Endodermal cell (in vitro differentiated cells): ENCODE measurements at places on chromosomes 3 and 15. TPM values are rescaled to one million over a fixed set of nuclear protein-coding genes. Genes with fewer than 3 reads are reported as not detected.

VPS8 gene
- 40.0 and 49.7 TPM in 2 replicates for total RNA-seq

HRG gene
- total RNA-seq, result not detected in 2 replicates

FNDC3B gene
- 107 TPM in 2 replicates for total RNA-seq

SLC2A2 gene
- total RNA-seq, result 0.20 and 0.24 TPM in 2 replicates

FANCD2OS gene
- total RNA-seq, result not detected in 2 replicates

DNA sequence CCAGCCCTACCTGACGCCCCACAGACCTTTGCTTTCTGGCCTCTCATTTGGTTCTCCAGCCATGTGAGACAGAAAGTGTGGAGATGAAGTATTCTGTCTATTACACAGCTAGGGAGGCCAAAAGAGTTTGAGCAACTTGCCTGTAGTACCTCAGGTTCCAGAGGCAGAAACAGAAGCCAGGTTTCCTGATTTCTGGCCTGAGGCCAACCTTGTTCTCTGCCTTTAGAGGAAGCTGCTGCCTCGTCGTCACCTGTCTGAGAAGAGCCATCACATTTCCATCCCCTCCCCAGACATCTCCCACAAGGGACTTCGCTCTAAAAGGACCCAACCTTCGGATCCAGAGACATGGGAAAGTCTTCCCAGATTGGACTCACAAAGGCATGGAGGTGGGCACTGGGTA, 3.8 kb downstream of the IL17RE start:
- H3K27me3 ChIP-seq, result no peaks in the 10 kb centered on the region
- H3K4me1 ChIP-seq, result no peaks in the 10 kb centered on the region
- H3K27ac ChIP-seq, result no peak overlapping the region
- no peak for DNase-seq
- H3K4me3 ChIP-seq, result no peak overlapping the region

GRCh38 chr3:142468456-142468855, 20.6 kb upstream of the XRN1 start:
- no peak overlapping the region for H3K4me3 ChIP-seq
- H3K27ac ChIP-seq, result no peak overlapping the region
- H3K36me3 ChIP-seq, result peaks cover 15% of the 10 kb centered on the region
- no peaks in the 10 kb centered on the region for H3K4me1 ChIP-seq
- H3K27me3 ChIP-seq, result no peaks in the 10 kb centered on the region

DNA sequence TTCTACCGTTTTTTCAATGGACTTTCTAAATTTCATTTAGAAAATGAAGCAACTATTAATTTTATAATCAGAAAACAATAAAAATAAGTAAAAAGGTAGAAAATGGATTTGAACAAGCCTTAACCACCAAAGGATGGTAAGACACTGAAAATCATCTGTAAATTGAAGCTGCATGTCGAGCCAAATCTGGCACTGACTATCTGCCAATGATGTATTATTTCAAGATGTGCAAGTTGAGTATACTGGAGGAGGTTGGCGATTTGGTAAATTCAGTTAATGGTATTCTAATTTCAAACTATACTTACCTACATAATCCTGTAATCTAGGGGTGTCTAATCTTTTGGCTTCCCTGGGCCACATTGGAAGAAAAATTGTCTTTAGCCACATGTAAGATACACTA, 93.5 kb downstream of the FMN1 start:
- no peaks in the 10 kb centered on the region for H3K36me3 ChIP-seq
- H3K4me3 ChIP-seq, result no peak overlapping the region
- H3K27ac ChIP-seq, result no peak overlapping the region
- peaks cover 19% of the 10 kb centered on the region for H3K27me3 ChIP-seq
- no peaks in the 10 kb centered on the region for H3K4me1 ChIP-seq

- H3K4me3 ChIP-seq, result no peak overlapping the region
- H3K4me1 ChIP-seq, result no peaks in the 10 kb centered on the region
- DNase-seq, result no peak
- H3K27ac ChIP-seq, result no peak overlapping the region
- H3K36me3 ChIP-seq, result no peaks in the 10 kb centered on the region
- H3K27me3 ChIP-seq, result no peaks in the 10 kb centered on the region
Measured at GRCh38 chr3:28912120-28912885, 368.6 kb upstream of the RBMS3 start.

- H3K27ac ChIP-seq, result no peak overlapping the region
- DNase-seq, result no peak
- H3K4me3 ChIP-seq, result peak overlapping the region; percentile 92
- no peaks in the 10 kb centered on the region for H3K27me3 ChIP-seq
- H3K36me3 ChIP-seq, result peaks cover 8% of the 10 kb centered on the region
- H3K4me1 ChIP-seq, result no peaks in the 10 kb centered on the region
Measured at GRCh38 chr15:49044766-49045606, 1.3 kb downstream of the SECISBP2L start.

GRCh38 chr3:51684971-51685751, 14.1 kb downstream of the TEX264 start:
- H3K27ac ChIP-seq, result no peak overlapping the region
- no peaks in the 10 kb centered on the region for H3K27me3 ChIP-seq
- no peak overlapping the region for H3K4me3 ChIP-seq
- H3K4me1 ChIP-seq, result no peaks in the 10 kb centered on the region
- H3K36me3 ChIP-seq, result peaks cover 20% of the 10 kb centered on the region
- DNase-seq, result no peak

DNA sequence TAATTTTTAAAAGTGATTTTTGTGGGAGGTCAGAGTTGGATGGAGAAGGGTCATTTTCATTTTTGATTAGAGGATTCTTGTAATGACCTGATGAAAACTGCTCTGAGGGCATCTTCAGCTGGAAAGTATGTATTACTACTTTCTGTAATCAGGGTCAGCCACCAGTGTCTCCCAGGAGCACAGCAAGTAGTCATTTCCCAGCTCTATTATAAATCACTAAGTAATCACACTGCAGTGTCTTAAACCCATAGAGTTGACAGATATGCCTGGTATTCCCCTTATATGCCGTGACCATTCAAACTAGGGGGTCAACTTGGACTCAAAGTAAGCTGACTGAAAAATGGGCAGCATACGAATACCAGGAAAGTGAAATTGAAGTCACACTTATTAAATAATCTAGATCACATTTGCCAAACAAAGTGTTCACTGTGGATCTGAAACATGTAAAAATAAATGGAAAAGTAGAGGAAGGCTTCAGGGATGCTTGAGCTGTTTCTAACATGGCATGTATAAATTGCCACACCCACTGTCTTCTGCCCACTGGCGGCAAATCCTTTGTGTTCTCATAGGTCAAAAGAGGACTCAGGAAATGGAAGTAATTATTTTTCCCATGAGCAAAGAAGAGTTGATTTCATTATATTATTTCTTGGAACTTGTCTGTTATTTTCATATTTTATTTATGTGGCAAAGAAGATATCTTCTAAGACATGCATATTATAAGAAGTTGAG, 105.7 kb downstream of the MBNL1 start:
- H3K36me3 ChIP-seq, result no peaks in the 10 kb centered on the region
- no peaks in the 10 kb centered on the region for H3K4me1 ChIP-seq
- H3K27me3 ChIP-seq, result no peaks in the 10 kb centered on the region
- no peak for DNase-seq

- no peaks in the 10 kb centered on the region for H3K36me3 ChIP-seq
- no peak overlapping the region for H3K4me3 ChIP-seq
- no peaks in the 10 kb centered on the region for H3K27me3 ChIP-seq
- no peak overlapping the region for H3K27ac ChIP-seq
- DNase-seq, result no peak
- H3K4me1 ChIP-seq, result no peaks in the 10 kb centered on the region
Measured at GRCh38 chr3:105906345-105906744, 37.5 kb upstream of the CBLB start.

- H3K4me1 ChIP-seq, result no peaks in the 10 kb centered on the region
- H3K36me3 ChIP-seq, result no peaks in the 10 kb centered on the region
- H3K27me3 ChIP-seq, result no peaks in the 10 kb centered on the region
- DNase-seq, result peak; percentile 38
- no peak overlapping the region for H3K27ac ChIP-seq
Measured at GRCh38 chr3:13110678-13111116, 37.5 kb upstream of the IQSEC1 start.

DNA sequence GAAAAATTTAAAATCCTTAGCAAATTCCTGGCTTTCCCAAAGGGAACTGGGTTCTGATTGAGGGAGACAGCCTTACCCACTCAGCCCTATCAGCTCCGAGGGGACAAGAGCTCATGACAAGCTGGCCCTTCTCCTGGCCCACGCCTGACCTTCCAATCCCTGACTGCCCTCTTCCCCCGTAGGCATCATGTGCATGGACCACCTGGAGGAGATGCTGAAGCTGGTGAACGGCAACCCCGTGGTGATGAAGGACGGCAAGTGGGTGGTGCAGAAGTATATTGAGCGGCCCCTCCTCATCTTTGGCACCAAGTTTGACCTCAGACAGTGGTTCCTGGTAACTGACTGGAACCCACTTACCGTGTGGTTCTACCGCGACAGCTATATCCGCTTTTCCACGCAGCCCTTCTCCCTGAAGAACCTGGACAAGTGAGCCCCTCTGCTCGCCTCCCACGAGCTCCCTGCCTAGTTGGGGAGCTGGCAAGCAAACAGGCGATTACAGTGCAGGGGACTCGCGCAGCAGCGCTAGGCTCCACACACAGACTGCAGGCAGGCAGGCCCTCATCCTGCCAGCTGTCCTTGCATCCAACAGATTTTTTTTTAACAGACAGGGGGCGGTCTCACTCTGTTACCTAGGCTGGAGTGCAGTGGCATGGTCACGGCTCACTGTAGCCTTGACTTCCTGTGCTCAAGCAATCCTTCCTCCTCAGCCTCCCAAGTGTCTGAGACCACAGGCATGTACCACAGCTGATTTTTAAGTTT, 16.8 kb downstream of the RPUSD3 start:
- H3K4me1 ChIP-seq, result no peaks in the 10 kb centered on the region
- H3K27ac ChIP-seq, result no peak overlapping the region
- DNase-seq, result peak; percentile 84
- H3K36me3 ChIP-seq, result no peaks in the 10 kb centered on the region
- no peak overlapping the region for H3K4me3 ChIP-seq

GRCh38 chr3:190345027-190345821, 23.0 kb upstream of the CLDN1 start:
- H3K4me3 ChIP-seq, result no peak overlapping the region
- H3K27ac ChIP-seq, result no peak overlapping the region
- DNase-seq, result no peak
- no peaks in the 10 kb centered on the region for H3K27me3 ChIP-seq
- H3K4me1 ChIP-seq, result no peaks in the 10 kb centered on the region
